ENCODE measurements at places on chromosomes 7 and 10.

- no peak for DNase-seq
Observed at GRCh38 chr7:123628829-123629228, 26.8 kb upstream of the LMOD2 start.

GRCh38 chr10:123382491-123382890 lies 228.3 kb downstream of the BUB3 start:
- no peak for DNase-seq

DNA sequence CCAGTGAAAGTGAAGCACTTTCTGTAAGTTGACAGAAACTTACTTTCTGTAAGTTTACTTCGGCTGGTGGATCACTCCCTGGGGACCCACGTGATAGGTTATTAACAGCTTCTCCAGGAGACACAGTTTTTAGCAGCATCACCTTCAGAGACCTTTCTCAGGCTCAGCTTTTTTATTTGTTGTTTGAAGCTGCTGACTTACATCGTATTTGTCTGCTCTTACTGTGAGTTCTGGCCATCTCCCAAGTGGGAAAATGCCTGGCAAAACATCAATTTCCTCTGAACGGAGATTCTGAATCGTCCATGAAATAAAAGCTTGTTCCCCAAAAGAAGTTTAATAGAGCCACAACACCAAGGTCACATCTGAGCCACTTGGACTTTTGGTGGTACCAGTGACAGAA lies 178.7 kb upstream of the PODXL start:
- DNase-seq, result no peak

GRCh38 chr7:73973091-73973490 lies 54.9 kb upstream of the ELN start:
- no peak for DNase-seq

DNA sequence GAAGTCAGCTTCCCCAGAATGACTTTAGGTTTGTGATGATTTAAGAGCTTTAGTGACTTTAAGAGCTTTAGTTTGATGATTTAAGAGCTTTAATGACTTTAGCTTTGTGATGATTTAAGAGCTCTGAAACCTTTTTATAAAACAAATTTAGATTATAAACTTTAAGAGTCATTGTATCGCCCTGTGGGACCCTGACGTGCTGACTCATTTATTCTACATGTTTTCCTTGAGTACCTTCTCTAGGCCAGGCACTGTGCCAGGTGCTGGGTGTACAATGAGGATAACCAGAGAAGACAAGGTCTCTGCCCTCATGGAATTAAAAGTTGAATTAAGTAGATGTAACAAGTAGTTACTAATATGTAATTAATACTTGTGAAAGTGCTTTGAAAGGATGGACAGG lies 45.4 kb downstream of the CNNM1 start:
- no peak for DNase-seq

DNA sequence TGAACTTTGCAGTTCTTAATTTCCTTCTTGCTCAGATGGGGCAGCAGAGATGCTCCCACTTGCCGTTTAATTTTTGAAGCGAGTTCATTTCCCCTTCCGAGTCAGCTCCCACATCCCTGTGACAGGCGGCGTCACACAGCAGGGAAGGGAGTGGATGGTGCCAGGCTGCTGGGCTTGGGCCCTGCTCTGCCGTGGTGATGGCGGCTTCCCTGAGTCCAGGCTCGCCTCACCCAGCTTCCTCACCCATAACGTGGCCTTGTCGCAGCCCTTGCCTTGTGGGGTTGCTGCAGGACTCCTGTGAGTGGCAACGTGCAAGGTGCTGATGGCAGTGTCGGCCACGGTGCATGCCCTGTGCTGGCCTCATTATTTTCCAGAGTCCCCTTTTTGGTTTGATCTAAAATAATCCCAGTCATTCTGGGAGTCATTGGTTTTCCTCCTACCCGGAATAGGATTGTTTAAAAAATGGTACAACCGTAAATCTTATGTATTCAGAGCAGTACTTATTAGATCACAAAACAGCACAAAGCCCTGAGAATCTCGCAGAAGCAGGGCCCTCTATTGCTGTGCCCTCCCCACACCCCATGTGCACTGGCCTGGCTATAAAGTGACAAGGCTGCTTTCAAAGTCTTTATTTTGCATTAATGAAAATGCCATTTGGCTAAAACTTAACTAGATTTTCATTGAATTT lies 260.1 kb downstream of the WDR37 start:
- DNase-seq, result no peak

- no peak for DNase-seq
Observed at GRCh38 chr10:59873896-59874295, 32.5 kb downstream of the CCDC6 start.

GRCh38 chr10:88861036-88861435 lies 9.4 kb upstream of the ANKRD22 start:
- no peak for DNase-seq

- DNase-seq, result no peak
Observed at GRCh38 chr7:151291206-151291605, 42.7 kb upstream of the SMARCD3 start.

DNA sequence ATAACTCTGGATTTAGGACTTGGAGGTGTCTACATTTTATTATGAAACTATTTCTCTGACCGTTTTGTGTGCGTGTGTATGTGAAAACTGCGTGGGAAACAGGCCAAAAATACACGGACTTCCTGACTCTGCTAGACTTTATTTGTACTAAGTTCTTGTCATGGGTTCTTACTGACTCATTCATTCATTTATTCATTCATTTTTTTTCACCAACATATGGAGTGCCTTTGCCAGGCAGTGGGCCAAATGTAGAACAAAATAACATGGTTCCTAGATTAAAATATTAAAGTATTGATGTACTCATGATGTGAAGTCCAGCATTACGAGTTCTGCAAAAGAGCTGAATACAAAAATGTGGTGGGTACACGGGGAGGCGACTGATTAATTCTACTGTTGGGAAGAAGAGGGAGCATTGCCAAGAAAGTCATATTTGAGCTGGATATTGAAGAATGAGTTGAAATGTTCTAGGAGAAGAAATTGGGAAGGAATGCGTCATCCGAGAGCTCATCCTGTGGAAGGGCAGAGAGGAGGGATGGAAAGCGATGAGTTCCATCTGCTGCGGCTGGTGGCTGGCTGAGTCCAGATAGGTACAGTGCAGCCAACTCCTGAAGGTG lies 24.6 kb downstream of the CACNB2 start:
- no peak for DNase-seq

DNA sequence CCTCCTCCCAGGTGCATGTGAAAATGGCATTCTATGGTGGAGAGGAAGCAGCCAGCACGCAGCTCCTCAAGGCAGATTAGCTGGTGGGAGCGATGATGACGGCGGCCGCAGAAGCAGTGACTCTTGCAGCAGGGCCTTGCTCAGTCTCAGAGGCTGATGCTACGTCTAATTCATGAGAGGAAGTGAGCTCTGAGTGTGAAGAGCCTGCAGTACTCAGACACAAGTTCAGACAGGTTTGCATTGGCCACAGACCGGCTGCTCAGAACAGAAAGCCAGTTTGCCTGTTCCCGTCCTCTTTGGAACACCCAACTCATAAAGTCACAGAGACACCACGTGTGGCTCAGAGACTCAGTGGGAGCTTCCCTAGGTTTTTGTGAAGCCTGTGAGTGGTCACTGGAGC lies 136.5 kb downstream of the ADARB2 start:
- no peak for DNase-seq

GRCh38 chr10:33666686-33667480 lies 332.4 kb upstream of the NRP1 start:
- DNase-seq, result no peak

DNA sequence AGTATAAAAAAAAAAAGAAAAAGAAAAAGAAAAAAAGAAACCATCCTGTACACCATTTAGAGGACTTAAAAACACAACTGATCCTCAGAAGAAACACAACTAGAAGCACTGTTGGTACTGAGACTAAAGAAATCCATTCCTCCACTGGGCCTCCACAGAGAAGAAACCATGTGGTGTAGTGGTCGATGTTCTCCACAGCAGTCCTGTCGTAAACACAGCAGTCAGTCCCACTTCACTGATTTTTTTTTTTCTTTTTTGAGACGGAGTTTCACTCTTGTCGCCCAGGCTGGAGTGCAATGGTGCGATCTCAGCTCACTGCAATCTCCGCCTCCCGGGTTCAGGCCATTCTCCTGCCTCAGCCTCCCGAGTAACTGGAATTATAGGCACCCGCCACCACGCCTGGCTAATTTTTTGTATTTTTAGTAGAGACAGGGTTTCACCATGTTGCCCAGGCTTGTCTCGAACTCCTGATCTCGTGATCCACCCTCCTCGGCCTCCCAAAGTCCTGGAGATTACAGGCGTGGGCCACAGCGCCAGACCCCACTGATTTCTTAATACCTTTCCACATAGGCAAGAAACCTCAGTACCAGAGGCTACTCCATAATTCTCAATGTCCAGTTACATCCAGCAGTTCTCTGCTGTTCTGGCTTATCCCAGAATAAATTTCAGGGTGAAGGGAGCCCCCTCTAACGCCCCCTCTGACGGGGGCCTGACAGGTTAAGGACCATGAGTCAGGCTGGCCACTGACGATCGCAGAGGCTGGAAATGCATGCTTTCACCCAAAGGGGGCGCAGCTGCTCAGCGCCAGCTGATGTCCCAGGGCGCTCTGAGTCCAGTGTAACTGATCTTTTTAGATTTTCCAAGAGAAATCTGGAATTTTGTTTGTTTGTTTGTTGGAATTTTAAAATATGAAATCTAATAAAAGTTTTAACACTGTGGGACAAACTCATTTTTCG lies 24.8 kb upstream of the FFAR4 start:
- DNase-seq, result no peak

DNA sequence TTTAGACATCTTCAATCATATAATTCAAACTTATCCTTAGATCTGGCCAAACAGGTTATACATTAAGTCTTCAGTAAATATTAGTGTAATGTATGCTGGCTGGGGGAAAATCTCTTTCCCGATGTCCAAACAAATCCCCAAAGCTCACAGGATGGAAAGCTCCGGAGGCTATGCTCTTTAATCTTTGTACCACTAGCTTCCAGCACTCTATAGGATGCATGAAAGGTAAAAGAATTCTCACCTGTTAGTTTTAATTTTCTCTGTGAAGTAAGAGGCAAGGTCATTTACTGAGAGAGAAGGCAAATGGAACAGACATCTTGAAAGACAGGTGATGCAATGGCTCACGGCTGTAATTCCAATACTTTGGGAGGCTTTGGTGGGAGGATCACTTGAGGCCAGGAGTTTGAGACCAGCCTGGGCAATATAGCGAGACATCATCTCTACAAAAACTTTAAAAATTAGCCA lies 99.8 kb upstream of the KIF5B start:
- DNase-seq, result no peak

DNA sequence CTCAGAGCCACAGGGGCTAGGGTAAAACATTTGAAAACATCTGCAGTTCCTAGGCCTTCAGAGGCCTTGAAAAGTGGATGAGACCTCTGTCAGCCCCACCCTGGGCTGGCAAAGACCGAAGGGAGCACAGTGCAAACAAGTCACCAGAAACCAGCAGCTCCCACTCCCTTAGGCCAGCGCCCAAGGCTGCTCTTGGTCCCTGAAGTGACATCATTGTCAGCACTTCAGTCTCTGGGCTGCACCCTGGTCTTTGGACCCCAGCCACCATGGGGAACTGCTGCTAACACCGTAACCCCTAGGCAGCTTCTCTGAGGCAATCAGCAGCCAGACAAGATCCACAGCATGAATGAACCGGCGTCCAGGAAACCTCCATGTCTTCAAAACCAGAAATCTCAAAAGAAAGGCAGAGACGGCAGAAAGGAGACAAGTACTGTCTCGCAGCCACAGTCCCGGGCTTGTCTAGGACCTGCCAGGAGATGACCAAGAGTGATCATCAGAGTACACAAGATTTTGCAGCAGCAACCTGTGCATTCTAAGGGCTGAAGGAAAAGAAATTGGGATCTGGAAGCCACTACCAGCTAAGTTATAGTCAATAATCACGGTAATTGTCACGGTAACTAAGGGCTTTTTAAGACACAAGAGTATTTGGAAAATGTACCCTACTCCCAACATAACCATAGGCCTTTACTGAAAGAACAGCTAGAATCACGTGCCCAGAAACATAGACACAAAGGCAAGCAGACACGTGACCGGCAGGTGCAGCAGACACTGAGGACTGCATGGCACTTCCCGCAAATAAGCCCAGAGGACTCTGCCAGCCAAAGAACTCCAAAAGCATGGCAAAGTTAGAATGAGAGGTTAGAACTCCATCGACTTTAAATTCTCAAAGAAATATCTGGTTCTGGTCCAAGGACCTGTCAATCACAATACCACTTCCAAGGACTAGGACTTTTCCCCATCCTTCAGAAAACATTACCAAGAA lies 23.3 kb downstream of the CPXM2 start:
- DNase-seq, result no peak
